NCI-H226 (cell line): ENCODE measurements at places on chromosomes 6 and 20.

DNA sequence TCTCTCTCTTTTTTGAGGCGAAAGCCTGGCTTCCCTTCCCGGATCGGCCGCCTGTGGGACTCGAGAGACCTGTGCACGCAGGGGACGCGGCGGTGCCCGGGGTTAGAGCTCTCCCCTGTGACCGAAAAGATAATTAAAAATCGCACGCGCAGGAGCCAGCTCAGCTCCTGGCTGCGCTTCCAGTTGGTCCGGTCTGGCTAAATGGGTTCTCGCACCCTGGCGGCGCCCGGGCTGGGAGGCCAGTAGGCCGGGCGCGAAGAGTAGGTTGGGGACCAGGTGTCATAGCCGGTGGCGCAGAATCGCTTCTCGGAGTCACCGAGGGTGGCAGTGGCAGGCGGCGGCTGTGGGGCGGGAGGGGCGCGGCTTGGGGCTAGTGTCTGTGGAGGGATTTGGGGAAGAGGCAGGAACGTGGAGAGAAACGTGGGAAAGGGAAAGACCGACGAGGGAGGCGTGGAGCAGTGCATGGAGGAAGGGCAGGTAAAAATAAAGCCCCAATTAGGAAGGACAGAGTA lies 41.9 kb upstream of the SUPT3H start:
- no peak for DNase-seq

DNA sequence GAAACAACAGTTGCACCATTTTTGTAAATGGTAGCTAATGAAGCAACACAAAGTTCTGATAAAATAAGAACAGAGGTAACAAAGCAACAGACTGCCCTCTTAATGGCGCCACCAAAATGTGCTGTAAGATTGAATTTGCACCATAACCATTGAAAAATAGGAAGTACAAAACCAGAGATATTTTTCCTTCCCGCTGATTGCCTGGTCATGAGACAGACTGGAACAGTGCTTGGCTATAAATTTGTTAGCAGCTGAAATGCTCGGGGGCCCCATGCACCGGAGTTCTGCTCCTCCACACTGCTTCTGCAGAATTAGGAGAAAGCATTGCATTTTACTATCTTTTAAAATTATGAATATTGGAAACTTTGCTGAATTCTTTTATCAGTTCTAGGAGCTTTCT lies 164.4 kb upstream of the QKI start:
- no peak for DNase-seq

- DNase-seq = no peak
Measured at GRCh38 chr6:6841571-6841970, 253.1 kb downstream of the LY86 start.

- DNase-seq = no peak
Measured at GRCh38 chr6:624979-625378, 31.9 kb downstream of the HUS1B start.

DNA sequence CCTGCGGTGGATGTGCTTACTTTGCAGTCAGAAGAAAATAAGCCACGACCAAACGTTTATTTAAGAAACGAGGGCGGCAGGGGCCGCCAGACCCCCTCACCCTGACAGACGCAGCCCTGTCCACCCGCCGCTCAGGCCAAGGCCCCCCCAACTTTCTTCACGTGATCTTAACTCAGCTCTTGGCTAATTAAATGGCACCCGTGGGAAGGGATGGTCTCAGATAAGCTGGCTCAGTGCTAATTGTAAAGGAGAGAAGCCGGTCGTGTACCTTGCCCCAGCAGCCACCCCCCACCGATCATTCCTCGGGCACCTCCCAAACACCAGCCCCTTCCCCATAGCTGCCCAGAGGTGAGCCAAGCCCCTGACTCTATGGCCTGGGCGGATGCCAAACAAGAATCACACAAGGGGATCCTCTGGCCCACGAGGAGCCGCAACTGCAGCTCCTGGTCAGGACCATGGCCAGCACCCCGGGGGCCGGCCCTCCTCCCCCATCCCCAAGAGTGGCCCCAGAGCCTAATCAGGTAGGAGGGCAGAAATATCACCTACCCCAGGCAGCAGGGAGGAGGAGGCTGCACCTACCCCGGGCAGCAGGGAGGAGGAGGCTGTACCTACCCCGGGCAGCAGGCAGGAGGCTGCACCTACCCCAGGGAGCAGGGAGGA lies 11.2 kb downstream of the KCNQ2 start:
- DNase-seq = peak; percentile 15

- no peak for DNase-seq
Measured at GRCh38 chr6:136073216-136073615, 176.9 kb downstream of the MTFR2 start.

GRCh38 chr20:42193119-42193518 lies 574.9 kb upstream of the CHD6 start:
- no peak for DNase-seq

GRCh38 chr6:154510144-154510905 lies at the start of gene CNKSR3:
TSS of gene CNKSR3 (minus strand) at chr6:154510685. CDS start at chr6:154510114, 571 bp downstream.
- peak; percentile 88 for DNase-seq

- no peak for DNase-seq
Measured at GRCh38 chr6:90106449-90106848, 190.2 kb downstream of the BACH2 start.

DNA sequence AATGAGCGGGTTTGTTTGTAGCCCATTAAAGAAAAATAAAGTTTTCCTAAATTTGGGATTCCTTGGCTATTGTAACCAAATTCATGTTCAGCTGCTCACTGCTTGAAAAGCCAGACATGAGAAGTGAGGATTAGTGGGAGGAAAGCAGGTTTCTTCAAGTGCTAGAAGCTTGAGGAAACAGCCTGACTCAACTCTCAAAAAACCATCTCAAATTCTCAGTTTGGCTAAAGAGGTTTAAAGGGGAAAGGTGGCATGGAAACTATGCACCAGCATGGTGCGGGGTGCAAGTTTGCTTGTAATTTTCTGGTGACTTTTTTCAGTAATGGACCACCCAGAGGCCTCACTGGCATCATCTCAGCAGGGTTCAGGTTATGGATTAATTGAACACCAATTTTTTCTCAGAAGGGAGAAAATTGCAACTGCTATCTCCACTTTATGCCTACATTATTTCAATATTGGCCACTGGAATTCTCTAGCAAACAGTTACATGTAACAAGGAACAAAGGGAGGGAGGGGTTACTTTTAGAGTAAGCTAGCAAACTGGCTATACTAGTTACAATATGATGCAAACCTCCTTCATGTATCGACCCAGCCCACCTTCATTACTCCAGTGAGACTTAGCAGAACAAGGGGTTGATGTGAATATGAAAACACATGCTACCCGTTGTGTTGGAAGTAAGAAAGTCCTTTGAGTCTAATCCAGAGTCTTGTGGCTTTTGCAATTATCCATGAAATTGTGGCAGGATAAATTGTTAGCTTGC lies 85.0 kb upstream of the IFNGR1 start:
- DNase-seq = no peak

DNA sequence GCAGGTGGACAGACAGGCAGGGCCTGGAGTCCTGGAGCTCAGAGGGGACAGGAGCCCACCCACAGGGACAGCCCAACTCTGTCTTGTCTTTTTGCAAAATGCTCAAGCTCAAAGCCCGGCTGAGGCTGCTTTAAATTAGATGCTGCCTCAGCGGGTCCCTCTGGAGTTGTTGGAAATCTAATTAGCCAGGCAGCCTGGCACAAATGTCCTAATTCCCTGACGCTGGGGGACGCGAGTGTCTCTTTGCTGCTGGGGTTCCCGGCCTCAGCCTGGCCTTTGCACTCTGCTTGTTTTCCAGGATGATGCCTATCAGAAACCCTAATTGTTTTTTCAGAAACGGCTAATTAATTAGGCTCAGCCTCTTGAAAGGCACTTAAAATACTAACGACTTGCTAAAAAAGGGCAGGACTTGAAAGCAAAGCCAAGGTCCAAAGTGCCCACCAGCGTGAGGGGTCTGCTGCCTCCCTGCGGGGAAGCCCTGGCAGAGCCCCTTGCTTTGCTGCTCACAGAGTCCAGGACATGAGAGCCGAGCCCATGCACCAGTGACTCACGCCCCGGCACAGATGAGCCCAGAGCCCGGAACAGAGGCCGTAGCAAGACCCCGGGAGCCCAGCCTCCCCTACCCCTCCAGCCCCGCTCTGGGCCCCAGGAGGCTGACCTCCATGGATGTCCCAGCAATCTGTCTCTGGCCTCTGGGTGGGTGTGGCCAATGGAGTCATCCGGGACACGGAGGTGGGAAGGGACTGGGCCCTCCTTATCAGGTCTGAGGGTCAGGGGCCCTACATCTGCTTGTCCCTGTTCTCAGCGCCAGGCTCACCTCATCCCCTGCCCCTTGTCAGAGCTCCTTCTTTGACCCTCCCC lies 46.0 kb upstream of the BHLHE23 start:
- no peak for DNase-seq

DNA sequence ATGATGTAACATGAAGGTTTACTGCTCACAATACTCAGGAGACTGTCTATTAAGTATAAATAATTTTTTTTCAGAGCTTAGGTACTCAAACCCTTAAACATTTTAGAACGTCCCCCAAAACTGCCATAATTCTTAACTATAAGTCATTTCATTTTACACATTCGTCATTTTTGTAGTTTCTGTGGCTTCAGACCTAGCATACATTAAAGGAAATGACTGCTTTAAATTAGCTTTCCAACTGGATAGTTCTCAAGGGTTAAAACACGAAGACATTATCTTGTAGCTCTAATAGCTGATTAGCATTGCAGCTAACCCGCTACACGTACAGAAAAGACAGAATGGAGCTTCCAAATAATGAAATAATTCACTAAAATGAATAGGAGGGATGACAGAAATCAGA lies 24.9 kb upstream of the PLN start:
- DNase-seq = no peak

DNA sequence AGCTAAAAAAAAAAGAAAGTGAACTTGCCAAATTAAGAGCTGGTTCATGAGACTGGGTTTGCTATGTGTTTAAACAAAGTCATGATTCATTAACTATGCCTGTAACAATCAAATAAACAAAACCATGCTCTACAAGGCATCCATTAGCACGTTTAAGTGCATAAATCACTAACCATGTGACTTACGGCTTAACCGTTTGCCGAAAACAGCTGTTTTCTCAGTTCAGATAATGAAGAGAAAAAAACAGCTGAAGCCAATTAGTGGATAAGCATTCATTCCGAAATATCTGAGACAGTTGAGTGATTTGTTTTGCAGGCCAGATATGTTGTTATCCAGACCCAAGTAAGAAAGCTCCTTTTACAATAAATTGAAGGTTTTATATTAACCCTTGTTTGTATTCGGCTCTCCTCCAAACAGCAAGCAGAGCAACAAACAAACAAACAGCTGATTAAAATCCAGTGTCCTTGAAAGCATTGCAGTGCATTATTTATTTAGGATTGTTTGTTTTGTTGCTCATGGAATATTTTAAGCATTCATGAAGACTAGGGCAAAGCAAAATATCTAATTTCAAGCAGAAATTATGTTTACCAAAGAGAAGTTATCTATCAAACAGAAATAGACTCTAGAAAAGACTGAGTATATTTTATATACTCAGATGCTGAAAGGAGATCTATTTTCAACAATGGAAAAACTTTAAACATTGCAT lies 343.5 kb downstream of the RFPL4B start:
- DNase-seq = no peak

DNA sequence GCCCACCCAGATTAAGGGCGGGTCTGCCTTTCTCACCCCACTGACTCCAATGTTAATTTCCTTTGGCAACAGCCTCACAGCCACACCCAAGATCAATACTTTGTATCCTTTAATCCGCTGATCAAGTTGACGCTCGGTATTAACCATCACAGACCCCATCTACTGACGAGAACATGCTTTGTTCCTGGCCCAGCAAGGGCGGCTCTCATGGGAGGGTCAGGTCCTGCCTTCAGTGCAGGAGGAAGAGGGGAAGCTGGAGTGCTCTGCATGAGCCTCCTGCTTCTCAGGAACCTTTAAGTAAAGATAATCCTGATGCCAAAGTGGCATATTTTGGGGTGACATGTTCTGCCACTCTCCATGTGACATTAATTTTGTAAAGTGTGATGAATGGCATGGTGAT lies 8.3 kb downstream of the KIF25 start:
- DNase-seq = no peak

DNA sequence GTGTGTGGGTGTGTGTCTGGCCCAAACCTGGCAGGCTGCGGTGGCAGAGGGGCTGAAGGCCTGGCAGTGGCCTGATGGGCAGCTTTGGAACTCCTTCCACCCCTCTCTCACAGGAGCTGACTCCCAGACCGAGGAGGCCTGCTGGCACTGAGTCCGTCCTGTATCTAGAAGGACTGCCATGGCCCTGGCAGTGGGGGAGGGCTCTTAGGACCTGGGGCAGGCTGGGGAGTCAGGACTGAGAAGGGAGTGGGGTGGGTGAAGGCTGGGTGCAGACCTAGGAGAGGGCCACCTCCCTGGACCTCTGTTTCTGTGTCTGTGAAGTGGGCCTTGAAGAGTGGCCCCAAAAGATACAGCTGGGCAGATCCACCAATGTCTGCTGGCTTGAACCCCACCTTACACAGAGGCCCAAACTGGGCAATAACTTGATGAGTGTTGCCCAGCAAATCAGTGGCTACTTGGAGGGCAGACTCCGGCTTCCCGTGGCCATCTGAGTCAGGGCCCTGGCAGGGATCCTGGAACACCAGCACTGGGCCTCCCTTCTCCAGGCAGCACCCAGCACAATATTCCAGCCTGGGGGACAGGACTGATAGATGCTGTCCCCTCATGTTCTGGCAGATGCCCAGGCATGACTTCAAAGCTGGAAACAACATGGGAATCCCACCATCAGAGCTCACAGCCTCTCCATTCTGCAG lies 46.7 kb upstream of the BLCAP start:
- DNase-seq = peak; percentile 19

- peak; percentile 12 for DNase-seq
Measured at GRCh38 chr20:23116311-23117089, 30.4 kb upstream of the CD93 start.

DNA sequence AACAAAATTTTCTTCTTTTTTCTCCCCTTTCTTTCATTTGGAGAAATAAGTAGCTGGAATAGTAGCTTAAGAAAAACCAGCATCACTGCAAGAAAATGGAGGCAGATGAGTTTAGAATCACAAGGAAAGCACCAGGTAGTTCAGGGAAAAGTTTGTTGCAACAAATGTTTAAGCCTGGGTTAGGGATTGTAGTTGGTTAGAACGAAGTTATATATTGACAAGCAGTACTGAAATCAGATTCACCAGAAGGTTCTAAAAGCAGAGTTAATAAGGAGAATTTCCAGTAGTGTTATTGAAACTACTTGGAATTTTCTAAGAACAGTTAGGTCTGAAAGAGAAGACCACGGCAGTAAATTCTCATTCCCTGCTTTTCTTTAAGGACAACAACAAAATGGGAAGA lies 70.2 kb downstream of the BMP2 start:
- no peak for DNase-seq

DNA sequence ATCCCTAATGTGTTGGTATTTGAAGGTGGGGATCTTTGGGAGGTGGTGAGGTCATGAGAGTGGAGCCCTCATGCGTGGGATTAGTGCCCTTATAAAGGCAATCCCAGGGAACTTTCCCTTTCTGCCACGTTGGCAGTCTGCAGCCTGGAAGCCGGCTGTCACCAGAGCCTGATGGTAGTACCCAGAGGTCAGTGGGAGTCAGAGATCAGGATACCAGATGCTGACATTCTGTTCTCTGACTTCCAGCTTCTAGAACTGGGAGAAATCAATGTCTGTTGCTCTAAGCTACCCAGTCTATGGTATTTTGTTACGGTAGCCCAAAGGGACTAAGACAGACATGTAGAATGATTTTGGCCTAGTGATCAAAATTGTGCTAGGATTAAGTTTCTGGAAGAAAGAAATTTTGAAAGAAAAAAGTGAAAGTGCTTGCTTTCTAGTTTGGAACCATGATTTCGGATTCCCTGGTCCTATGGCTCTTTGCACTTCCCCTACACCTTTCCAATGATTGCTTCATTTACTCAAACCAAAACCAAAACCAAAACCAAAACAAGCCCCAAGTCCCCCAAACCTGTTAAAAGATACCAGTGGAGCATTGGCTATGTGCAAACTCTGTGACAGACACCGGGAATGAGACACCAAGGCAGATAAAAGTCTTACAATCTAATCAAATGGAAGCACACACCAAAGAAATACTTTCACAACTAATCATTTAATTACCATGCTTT lies 173.7 kb upstream of the ZNF217 start:
- DNase-seq = no peak
